ENCODE measurements at places on chromosomes 1 and 21.

DNA sequence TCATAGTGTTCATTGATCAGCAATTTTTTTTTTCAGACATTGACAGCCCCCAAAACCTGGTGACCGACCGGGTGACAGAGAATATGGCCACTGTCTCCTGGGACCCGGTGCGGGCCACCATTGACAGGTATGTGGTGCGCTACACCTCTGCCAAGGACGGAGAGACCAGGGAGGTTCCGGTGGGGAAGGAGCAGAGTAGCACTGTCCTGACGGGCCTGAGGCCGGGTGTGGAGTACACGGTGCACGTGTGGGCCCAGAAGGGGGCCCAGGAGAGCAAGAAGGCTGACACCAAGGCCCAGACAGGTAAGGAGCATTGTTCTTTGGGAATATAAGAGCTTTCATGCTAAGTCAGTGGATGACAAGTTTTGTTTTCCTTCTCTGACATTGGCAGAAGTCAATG lies 49.3 kb downstream of the TNN start:
- DNase-seq: no peak

DNA sequence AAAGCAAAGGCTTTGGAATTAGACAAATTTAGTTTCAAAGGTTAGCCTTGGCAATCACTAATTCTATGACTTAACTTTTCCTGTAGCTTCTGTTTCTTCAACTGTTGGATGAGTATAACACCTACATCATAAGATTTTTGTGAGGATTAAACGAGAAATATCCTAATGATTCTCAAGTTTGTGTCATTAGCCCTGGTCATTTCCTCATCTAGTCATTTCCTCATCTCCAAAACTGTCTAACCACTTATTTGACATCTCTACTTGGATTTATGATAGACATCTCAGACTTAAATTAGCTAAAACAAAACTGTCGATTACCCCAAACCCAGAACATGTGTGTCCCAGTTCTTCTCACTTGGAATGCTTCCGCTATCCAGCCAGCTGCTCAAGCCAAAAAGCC lies 80.2 kb upstream of the CHODL start:
- no peak for DNase-seq

DNA sequence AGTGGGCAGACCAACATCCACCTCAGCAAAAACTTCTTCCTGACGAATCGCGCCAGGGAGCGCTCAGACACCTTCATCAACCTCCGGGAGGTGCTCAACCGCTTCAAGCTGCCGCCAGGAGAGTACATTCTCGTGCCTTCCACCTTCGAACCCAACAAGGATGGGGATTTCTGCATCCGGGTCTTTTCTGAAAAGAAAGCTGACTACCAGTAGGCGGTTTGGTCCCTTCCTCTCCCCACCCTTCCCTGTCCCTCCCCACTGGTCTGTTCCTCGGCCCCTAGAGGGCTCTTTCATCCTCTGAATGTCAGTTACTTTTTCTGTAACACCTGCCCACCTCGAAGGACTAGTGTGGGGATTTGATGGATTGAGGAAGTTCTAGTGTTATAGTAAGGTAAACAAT lies 46.9 kb downstream of the CAPN2 start:
- no peak for DNase-seq

DNA sequence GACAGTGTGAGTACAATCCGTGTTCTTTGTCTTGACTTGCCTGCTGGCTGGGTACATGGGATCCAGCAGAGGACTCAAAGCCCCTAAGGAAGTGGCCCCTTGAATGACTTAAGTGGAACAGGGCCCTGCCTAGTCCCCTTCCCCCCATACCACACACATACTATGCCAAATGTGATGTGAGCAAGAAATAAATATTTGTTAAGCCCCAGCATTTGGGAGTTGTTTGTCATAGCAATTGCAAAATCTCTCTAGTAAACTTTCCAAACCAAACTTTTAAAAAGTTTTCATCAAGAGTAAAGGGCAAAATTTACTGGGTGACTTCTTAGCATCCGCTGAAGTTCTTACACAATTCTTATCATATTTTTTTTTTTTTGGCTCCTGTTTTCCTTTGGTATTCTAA lies 32.5 kb upstream of the CACHD1 start:
- no peak for DNase-seq

DNA sequence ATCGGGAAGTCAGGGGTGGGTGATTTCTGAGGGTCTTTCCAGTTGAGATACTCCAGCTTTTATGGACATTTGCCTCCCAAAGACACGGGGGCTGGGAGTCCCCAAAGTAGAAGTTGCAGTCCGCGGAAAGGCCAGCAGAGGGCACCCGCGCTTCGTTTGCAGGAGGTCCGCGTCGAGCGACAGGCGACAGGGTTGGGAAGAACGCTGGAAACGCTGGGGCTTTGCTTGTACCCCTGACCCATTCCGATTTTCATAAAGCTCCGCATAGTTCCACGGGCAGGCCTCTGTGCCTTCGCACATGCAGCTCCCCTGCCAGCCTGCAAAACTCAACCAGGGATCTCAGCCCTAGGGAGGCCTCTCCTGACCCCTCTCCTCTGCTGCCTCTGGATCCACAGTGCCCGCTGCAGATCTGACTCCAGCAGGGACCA lies 44.2 kb upstream of the LAPTM5 start:
- DNase-seq: peak; percentile 81

DNA sequence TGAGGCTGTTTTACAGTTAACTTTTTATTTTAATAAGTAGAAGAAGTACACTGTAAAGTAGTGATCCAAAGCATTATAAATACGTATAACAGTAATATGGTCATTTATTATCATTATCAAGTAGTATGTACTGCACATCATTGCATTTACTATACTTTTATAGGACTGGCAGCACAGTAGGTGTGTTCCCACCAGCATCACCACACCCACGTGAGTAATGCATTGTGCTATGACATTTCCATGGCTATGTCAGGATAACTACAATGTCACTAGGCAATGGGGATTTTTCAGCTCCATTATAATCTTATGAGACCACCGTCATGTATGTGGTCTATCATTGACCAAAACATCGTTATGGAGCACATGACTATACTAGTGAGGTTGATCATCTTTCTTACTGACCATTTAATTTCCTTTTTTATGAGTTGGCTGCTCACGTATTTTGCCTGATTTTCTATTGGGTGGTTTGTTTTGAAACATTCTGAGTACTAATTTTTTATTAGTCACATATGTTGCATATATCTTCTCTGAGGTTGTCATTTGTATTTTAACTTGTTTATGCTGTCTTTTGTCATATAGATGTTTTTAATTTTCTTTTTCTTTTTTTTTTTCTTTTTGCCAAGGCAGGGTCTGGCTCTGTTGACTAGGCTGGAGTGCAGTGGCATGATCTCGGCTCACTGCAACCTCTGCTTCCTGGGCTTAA lies 25.3 kb upstream of the SHCBP1L start:
- DNase-seq: no peak

GRCh38 chr1:155184835-155185782 lies 11.5 kb downstream of the TRIM46 start:
- DNase-seq: no peak

DNA sequence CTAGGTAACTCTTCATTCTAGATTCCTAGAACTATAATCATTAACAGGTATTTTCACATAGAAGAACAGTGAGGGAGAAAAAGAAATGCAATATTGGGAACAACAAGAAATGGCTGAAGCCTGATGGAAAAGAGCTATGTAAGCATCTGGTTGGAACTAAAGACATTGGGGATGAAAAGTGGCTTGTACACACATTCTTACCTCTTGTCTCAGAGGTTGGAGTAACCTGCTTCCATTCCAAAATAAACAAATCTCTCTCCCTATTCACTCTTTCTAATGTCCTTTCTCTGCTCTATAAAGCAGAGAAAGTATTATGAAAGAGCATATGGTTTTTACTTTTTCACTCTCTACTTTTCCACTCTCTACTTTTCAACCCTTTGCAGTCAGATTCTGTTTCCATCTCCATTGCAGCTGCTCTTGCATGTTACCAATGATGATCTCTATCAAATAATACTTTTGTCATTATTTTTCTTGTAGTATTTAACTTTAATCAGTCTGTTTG lies 37.5 kb downstream of the CMPK1 start:
- no peak for DNase-seq

DNA sequence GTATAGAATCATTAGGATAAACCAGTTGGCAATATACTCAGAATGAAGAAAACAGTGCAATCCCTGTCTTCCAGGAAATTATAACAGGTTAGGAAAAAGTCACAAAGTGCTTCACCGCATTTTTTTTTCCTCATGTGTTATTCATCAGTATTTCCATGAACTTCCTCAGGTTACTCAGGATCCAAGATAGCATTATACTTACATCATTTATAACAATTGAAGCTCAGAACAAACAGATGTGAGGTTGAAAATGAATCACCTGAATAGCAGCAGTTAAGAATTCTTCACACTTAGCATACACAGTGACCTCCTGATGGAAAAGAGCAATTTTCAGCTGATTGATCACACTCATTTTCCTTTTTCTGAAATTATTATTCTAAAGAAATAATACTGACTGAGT lies 1040.7 kb upstream of the B3GALT2 start:
- DNase-seq: no peak

- DNase-seq: no peak
Observed at GRCh38 chr21:20652846-20653245, 345.4 kb upstream of the NCAM2 start.

All from activated gamma-delta T cell treated with Interleukin-2 at 50 U/mL for 16 hours (primary cell).